Stimulated activated CD4-positive, alpha-beta T cell treated with anti-CD3 and anti-CD28 coated beads, Interleukin-1b, Interleukin-23, amount 100 ng/mL, for 1 hour (primary cell): ENCODE measurements at places on chromosomes 13 and 19.

- DNase-seq, result no peak
Measured at GRCh38 chr19:17893766-17894165, 22.0 kb downstream of the SLC5A5 start.

DNA sequence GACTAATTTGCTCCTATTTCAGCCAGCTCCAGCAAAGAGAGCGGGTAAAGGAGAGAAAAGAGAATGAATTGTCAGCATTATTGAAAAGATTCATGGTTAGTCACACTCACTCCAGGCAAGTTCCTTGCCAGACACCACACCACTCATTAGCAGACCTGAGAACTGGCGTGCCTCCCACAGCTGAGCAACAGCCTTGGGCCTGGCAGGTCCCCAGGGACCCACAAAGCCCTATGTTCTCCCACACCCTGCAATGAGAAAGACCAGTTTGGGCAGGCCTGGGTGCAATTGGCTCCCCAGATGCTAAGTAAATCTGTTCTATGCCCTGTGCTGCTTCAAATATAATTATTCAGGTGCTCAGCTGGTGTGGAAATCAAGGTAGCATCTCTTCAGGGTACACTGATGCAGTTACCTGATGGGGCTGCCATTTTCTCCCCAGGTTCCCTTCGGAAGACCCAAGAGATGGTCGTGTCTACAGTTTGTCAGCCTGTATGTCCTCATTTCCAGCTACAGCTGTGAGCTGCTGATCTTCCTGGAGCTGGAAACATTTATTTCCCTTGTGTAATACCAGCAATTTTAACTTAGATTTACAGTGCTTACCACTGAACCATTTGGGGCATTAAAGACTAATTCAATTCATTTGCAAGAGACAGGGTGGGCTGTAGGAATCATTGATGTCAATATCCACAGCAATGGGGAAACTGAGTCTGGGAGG, 405.0 kb downstream of the COG6 start:
- DNase-seq, result no peak

DNA sequence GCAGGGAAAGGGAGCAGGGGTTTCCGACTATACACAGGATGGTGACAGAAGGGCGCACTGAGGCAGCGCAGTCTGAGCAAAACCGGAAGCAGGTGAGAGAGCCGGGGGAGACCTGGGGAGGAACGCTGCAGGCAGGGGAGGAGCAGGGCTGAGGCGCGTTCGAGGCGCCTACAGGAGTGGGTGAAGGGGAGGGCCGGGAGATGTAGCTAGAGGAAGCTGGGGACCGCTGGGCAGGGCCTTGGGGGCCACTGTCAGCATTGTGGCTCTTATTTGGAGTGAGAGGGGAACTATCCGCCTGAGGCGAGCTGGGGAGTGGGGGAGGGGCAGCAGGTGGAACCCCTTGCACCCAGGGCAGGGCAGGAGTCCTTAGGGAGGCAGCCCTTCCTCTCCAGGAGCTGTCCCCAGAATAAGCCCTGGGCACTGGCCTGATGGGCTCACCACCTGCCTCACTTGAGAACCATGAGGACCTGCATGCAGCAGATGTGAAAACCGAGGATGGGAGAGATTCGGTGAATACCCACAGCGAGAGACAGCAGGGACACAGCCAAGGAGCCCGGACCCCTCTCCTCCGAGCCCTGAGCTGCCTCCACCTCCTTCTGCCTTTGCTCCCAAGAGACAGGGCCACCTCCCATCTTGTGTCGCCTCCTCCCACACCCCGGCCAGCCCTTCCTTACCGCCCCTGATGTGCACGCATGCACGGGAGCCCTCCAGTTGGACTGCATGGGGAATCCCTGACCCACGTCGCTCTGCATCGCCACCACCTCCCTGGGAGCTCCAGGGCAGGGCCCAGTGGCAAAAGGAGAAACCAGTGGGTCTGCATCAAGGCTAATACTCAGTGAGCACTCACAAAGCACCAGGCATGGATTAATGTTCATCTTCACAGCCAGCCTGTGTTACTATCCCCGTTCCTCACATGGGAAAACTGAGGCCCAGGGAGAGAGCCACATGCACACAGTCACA, 10.3 kb downstream of the AKT2 start:
- DNase-seq, result no peak

DNA sequence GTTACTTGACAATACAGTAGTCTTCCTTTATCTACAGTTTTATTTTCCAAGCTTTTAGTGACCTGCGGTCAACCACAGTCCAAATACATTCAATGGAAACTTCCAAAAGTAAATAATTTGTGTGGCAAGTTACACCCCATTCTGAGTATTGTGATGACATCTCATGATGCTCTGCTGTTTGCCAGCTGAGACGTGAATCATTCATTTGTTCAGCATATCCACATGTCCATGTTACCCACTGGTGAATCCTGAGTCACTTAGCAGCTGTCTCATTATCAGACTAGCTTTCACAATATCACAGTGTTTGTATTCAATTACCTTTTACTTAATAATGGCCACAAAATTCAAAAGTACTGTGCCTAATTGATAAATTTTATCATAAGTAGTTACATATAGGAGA, 179.8 kb downstream of the PRR20E start:
- no peak for DNase-seq

GRCh38 chr19:40143612-40144011, 47.6 kb upstream of the MAP3K10 start:
- no peak for DNase-seq

DNA sequence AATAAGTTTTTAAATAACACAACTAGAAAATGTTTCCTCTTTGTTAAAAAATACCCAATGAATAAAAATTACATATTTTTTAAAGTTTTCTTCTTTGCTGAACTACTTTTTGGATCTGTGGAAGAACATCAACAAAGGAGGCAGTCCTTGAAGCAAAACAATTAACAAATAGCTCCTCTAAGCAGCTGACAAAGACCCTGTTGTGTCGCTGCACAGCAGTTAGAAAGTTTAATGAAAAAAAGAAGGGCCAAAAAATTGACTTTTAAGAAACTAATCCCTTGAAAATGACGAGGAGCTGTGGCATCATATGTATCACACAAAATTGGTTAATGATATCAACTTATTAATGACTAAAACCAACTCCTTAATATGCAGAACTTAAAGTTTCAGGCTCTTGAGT, 72.1 kb downstream of the SLITRK1 start:
- no peak for DNase-seq

GRCh38 chr13:25847145-25847544, 204.7 kb downstream of the SHISA2 start:
- no peak for DNase-seq

DNA sequence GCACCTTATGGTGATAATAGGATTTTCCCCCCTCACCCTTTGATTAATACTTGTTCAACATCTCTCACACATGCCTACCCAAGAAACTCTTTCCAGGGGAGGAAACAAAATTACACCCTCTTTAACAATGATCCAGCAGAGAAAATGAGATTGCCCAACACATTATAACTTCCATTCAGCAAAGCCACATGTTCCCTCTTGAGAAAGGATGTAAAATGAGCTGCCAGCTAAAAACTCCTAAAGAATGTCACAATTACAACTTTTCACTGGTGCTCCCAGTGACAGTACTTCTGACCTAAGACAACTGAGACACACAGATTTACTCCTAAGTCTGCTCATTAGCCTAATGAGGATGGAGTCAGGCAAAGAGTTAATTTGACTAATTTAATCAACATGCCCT, 621.4 kb downstream of the DIAPH3 start:
- DNase-seq, result no peak

DNA sequence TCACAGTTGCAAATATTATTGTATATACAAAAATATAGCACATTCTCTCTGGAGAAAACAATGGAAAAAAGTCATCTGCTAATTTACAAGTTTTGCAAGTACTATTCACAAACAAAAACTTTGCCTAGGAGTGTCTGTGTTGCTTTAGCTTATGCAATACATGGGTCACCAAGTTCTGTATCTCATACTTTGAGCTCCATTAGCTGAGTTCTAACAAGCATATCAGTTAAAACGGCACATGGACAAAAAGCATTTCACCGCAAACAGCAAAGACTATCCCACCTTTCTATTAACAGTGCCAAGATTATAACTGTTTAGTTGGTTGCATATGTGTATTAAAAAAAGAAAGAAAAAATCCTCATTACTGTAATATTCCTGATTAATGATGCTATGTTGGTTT, 4.6 kb downstream of the SPRY2 start:
- no peak for DNase-seq

GRCh38 chr13:107842562-107843180, 372.7 kb downstream of the LIG4 start:
- no peak for DNase-seq

DNA sequence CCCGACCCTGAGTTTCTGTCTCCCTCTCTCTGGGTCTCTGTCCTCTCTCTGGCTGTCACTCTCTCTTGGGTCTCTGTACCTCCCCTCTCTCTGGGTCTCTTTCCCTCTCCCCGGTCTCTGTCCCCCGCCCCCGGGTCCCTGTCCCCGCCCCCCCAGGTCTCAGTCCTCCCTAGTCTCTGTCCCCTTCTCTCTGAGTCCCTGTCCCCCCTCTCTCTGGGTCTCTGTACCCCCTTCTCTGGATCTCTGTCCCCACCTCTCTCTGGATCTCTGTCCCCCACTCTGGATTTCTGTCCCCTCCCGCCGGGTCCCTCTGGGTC, 2.3 kb upstream of the FTL start:
- DNase-seq, result no peak

DNA sequence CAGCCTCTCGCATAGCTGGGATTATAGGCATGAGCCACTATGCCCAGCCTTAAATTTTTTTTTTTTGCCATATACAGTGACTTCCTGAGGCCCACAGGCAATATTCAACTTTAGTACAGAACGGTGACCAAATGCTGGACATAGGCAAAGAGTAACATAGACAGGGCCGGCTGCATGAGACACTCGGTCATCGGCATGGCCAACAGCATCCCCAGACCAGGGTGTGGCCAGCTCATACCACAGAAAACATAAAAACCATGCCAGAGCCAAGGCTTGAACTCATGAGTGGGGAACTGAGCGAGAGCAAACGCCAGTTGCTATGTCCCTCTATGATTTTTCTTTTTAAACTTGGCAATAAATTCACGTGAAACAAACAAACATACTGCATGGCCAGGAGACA, 17.0 kb downstream of the KANK2 start:
- DNase-seq, result no peak

- no peak for DNase-seq
Measured at GRCh38 chr19:38210458-38210987, 13.5 kb downstream of the DPF1 start.

DNA sequence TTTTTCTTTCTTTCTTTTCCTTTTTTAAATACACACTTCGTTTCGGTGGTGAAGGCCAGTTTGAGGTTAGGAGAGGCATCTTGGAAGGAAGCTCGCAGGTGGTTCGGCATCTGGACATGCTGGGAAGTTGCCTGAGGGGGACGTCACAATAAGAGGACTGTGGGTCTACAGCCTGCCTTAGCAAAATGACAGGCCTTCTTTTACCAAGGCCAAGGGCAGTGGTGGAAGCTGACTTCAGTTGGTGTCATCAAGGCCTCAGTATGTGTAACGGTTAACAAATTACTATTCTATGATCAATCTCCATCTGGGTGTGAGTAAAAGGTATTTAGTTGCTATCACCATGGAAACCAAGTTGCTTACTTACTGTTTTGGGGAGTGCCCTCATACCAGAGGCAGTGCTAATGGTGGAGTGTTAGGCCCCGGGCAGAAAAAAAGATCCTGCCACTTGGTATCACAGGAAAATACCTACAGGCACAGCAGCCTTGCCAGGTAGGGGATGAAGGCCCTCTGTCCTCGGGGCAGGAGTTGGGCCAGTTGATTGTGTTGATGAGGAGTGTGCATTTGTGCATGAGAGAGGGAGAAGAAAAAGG, 10.3 kb downstream of the ACTN4 start:
- DNase-seq, result no peak

- DNase-seq, result no peak
Measured at GRCh38 chr19:41324231-41324702, 14.3 kb downstream of the CCDC97 start.

DNA sequence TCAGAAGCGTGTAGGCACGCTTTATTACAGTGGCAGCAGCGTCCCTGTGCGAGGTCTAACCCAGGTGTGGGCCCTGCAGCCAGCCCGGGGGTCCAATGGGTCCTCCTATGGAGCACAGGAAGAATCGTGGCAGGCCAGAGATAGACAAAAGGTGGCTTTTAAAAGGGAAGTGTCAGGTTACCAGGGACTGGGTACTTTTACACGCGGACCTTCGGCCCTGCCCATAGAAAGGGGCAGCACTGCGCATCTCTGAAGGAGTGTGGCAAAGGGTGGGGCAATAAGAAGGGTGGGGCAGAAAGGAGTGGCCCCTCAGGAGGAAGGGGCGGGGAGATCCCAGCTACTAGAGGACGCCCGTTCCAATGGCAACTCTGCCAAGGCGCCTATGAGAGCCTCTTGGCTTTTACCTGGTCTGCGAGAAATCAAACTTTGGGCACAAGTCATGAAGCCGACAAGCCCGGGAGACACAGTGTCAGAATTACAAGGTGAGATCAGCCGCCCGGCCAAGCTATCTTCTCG, 1419.8 kb downstream of the UQCRFS1 start:
- DNase-seq, result peak; percentile 47

- DNase-seq, result no peak
Measured at GRCh38 chr13:46057256-46058015, 4.9 kb upstream of the ZC3H13 start.

DNA sequence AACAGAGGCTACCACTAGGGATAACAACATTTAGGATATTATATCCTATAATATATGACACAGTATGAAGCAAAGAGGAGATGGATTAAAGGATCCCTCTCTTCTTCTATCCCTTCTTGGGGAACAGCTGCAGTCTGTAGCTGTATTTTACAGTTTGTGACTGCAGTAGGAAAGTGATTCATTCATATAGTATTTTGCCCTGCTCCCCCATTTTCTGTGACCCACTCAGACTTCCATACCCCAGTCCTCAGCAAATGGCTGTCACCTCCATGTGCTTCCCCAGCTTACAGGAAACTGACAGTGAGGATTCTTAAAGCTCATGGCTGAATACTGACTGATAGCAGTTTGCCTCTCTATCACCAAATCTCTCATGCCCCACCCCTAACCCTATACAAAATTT, 27.5 kb downstream of the MICU2 start:
- DNase-seq, result no peak

GRCh38 chr19:54364775-54365257, at the start of gene LAIR1:
TSS of gene LAIR1 (minus strand) at chr19:54364931. CDS start at chr19:54364804, 127 bp downstream.
- DNase-seq, result peak; percentile 31

- DNase-seq, result no peak
Measured at GRCh38 chr19:11995174-11995573, 30.3 kb downstream of the ZNF763 start.

- no peak for DNase-seq
Measured at GRCh38 chr19:5547881-5548280, 19.9 kb downstream of the TINCR start.

- DNase-seq, result no peak
Measured at GRCh38 chr19:16000024-16000663, 51.3 kb downstream of the OR10H4 start.

DNA sequence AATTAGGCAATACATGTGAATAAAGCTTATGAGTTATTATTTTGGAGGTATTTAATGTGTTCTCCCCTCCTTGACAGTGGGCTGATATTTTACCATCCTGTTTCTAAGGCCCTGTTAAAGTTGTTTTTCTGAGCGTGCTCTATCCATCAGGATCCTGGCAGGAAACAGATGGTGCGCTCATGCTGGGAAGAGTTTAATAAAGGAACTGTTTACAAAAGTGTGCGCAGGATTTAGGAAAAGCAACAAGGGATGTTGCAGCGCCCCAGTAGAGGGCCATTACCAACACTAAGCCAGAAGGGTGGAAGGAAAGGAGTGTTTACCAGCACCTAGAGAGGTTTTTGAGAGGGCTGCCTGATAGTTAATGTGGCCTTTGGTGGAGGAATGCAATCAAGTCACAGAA, 374.5 kb downstream of the KCNRG start:
- no peak for DNase-seq
